ENCODE measurements at places on chromosomes 6 and 20. TPM values are rescaled to one million over a fixed set of nuclear protein-coding genes. Genes with fewer than 3 reads are reported as not detected.

Gene SGK2
- total RNA-seq = 1.7 TPM

GRCh38 chr6:27145731-27146455 is 101.6 kb upstream of the PRSS16 start:
- peak; percentile 72 for DNase-seq

Gene GGTLC1
- not detected for total RNA-seq

DNA sequence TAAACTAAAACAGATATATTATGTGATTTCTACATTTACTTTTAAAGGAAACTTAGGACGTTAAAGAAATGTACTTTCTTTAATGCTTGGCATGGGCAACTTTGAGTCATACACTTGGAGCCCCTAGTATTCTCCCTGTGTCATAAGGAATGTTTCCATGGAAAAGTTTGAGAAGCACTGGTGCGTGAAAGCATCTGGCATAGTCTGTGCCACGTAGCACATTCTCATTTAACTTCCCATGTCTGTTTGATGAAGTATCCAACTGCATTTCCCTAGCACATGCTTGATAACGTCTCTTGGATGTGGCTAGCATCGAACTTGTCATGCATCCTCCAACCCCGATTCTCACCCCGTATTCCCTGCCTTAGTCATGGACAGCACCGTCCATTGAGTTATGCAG is 172.0 kb downstream of the TBC1D7 start:
- DNase-seq = no peak

- DNase-seq = no peak
Observed at GRCh38 chr6:11625302-11625701, 87.8 kb downstream of the TMEM170B start.

- DNase-seq = no peak
Observed at GRCh38 chr6:34959224-34959623, 70.2 kb downstream of the ANKS1A start.

- DNase-seq = no peak
Observed at GRCh38 chr6:79469376-79470246, 67.6 kb downstream of the LCA5 start.

DNA sequence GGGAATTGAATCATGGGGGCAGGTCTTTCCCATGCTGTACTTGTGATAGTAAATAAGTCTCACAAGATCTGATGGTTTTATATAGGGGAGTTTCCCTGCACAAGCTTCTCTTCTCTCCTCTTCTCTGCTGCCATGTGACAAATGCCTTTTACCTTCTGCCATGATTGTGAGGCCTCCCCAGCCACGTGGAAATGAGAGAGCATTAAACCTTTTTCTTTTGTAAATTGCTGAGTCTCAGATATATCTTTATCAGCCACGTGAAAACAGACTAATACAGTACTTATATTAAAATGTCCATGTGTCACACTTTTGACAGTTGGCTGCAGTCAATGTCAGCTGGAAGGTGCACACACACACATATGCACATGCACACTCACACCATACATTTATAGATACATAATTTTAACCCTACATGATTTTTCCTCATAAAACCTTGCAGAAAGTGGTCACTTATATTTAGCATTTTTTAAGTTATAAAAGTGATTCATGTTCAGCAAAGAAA is 128.9 kb downstream of the OTOR start:
- DNase-seq = no peak

Gene BEND6
- 0.32 TPM for total RNA-seq

DNA sequence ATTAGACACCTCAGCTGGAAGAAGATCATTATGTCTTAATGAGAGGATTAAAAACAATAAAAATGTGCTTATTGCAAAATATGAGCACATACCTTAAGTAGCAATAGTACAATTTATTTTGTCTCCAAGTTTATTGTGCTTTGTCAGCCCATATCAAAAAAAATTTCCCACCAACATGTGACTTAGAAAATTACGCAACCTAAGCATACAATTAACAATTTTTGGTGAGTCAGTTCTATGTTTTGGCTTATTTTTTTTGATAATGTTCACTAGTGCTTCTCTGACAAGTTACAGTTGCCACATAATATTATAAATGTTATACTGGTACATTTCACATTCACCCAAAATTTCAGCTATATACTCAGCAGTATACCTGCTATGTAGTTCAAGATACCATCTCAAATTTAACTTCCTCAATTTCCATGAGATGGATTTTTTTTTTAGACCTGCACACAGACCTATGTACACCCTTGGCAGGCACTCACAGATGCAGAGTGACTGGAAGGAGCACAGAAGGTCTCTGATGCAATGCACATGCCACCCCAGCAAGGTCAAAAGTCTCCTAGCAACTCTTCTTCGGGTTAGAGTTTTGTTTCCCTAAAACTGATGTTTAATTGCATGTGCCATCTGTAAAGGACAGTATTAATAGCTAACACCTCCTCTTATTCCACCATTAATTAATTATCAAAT is 112.4 kb downstream of the PRKN start:
- no peak for DNase-seq

DNA sequence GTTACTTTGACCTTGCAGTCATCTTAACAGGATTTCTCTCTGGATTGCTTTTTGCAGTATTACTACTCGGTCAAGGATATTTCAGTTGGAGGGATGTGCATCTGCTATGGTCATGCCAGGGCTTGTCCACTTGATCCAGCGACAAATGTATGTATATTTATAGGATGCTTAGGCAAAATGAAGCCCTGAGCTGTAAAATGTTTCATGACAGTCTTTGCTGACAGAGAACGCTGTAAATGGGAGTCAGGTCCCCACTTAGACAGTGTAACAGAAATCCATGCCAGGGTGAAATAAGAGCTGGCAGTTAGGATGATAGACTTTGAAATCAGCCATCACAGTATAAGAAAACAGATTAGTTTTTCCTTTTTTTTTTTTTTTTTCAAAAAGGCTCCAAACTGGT is 264.0 kb downstream of the LAMA2 start:
- DNase-seq = no peak

Gene TFAP2C
- total RNA-seq = not detected

DNA sequence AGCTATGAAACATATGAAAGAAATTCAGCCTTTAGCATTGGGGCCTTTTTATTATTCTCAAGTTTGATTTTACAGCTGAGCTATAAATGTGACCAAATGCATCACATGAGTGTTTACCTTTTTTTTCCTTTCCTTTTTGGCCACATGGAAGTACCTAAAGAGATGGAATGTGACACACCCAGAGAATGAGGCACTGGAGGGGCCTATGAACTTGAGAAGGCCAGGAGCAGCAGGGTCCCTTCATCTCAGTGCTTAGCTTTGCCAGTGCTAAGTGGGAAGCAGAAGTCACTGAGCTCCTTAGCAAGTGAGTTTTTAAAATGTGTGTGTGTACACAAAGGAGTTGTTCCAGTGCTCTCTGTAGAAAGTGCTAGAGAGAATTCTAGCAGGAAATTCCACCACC is 44.7 kb downstream of the RREB1 start:
- no peak for DNase-seq

- no peak for DNase-seq
Observed at GRCh38 chr6:156729248-156729647, 47.9 kb upstream of the ARID1B start.

GRCh38 chr20:59118855-59119254 is 44.8 kb upstream of the ZNF831 start:
- DNase-seq = no peak

Gene CCN5
- total RNA-seq = not detected

Gene SLC17A4
- total RNA-seq = not detected

Gene VNN1
- not detected for total RNA-seq

Gene TPBG
- 0.56 TPM for total RNA-seq

- no peak for DNase-seq
Observed at GRCh38 chr6:112690497-112691202, 343.5 kb downstream of the RFPL4B start.

Gene KCNS1
- total RNA-seq = 0.23 TPM

DNA sequence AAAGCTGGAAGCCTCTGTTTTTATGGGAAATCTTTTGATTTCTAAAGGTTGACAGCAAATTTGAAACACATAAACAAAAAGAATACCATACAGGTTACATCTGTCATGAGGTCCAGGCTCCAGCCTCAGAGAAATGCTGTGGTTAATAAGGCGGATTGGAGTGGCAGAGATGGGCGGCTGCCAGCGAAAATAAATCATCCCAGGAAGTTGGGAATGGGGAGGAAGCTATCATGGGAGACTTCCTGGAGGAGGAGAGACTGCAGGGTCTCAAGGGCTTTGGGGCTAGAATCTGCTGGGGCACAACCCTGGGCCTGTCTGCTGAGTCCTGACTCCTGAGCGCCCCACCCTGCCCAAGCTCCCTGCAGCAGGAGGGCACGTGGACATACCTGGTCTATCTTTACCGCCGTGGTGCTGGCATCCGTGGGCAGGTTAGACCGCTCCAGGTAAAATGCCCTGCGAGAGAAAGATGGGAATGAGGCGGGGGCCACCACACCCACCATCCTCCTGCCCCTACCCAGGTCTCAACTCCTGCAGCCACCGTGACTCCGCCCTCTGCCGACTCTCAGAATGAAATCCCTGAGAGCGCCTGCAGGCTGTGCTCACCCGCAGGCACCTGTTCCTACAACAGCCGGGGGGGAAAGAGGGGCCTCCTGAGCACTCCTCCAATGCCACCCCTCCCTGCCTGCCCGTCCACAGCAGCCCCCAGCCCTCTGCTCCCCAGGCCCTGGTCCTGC is 197.3 kb downstream of the PREX1 start:
- DNase-seq = no peak

Gene DEFB128
- total RNA-seq = not detected

DNA sequence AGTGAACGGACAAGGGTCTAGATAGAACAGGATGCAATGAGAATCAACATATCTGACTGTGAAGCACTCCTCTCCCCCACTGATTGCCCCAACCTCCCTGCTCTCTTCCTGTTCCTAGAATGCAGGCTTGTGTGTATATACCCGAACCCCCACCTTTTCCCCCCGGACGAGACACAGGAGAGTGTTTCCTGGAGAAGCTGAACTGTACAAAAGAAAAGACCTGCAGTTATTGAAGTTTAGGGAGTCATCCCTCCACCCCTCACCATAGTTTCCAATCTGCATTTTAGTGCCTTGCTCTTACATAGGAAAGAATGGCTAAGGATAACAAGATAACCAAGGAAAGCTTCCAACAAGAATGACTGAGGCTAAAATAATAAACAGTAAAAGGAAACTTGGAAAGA is 55.5 kb upstream of the PDE10A start:
- DNase-seq = no peak

DNA sequence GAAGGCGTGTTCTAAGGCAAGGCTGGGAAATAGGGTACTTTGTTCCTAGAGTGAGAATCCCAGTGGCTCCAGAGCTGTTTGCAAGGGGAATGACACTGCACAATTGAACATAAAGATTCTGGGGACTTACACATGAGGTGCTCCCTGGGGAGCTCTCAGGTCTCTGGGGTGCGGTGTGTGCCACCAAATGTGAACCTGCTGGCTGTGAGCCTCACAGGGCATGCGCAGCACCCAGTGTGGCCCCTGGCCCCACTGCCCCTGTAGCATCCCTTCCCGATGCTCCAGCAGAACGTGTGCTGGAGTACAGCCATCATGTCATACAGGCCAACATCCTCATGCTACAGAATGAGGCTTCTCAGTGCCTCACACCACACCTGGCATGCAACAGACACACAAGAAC is 68.2 kb downstream of the TOX2 start:
- no peak for DNase-seq

- DNase-seq = no peak
Observed at GRCh38 chr6:142444881-142445301, 143.1 kb downstream of the ADGRG6 start.

GRCh38 chr6:119966484-119966883 is 616.9 kb upstream of the MAN1A1 start:
- DNase-seq = peak; percentile 15
